ENCODE measurements at places on chromosomes 12 and 14.

GRCh38 chr12:111274777-111275176 is 94.1 kb downstream of the PHETA1 start:
- DNase-seq = no peak

- no peak for DNase-seq
Measured at GRCh38 chr12:125300249-125300648, 235.0 kb downstream of the AACS start.

DNA sequence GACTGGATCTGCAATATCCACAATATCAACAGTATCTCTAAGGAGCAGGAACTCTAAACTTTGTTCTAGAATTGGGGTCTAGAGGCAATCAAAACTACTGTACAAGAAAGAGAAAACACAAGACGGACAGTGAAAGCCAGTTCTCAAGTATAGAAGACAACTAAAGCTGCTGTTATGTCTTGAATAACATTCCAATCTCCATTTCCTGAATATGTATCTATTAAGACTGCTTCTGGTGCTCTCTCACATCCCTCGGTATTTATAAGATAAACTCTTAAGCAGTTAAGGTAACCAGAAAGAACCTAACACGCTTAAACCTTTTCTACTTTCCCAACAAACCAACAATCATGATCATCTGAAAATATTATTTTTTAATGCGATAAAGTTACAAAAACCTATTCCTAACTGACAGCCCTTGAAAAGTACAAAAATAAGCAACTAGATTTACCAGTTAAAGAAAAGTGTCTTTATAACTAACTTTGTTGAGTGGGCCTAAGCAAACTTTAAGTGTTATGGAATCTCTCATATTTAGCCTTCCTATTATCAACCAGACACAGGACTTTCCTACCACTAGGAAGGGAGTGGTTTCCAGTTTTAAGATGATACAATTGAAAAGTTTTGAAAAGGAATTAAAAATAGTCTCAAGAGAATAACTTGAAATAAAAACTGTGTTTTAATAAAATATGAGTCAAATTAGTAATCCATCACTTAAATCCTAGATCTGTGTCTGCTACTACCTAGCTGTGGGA is 30.7 kb downstream of the NUMB start:
- DNase-seq = no peak

DNA sequence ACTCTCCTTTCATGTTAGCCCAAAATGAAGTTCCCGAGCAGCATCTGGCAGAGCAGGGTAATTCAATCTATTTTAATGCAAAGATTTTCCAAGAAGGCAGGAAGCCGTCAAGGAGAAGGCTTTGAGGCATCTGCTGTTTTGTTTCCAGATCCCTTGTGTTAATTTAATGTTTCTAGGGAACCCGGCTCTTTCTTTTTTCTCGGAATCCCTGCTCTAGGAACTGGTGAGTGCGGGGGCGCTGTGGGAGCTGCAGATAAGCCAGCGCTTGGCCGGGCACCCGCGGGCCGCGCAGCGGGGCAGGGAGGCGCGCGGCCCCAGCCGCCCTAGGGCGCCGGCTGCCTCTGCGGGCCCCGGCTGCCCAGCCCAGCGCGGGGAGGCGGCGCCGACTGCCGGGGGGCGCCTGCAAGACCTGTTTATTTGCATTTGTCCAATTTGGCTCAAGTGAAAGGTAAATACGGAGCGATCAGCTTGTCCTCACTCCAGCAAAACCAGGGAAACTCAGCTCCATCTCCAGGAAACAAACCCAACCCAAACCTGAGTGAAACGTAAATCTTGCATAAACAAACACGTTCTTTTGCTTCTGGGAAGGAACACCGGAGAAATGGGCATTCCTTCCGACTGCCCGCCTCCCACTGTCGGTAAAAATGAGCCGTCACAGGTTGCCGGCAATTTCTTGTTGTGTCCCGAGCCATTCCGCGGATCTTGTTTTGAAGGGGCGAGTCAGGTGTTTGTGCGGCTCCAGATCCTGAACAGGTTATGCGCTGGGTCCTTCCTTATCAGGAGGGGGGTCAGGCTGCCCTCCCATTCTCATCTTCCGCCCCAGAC is 65.1 kb downstream of the CRADD start:
- DNase-seq = peak; percentile 37

DNA sequence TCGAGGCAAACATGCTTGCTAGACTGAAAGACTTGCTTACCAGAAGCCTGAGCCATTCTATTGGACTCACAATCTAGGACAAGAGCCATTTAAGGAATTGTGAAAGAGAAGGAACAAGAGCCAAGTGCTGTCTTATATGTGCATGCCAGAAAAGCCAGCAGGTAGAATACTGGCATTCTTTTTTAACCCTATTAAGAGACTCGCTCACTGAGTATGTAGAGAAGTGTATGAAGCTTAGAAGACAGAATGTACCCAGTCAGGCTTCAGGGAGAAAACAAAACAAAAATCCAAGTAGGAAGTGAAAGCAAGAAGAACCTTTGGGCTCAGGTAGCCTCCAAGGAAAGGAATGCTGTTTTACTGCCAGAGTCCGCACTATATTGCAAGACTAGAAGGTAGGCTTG is 65.9 kb downstream of the DCAF5 start:
- DNase-seq = no peak

GRCh38 chr14:40909906-40910305 is 696.8 kb upstream of the LRFN5 start:
- DNase-seq = no peak

All from activated CD4-positive, alpha-beta T cell treated with anti-CD3 and anti-CD28 coated beads for 24 hours (primary cell).